GM13977 (cell line): ENCODE measurements at places on chromosomes 1 and 21.
A peak's percentile ranks its signal among the peaks of the same experiment; 100 is the strongest.

GRCh38 chr1:200233393-200233792 lies 176.4 kb downstream of the ZNF281 start:
- DNase-seq: no peak

GRCh38 chr1:63458750-63459149 lies 64.3 kb downstream of the ITGB3BP start:
- no peak for DNase-seq

GRCh38 chr1:245809361-245809760 lies 654.6 kb downstream of the KIF26B start:
- no peak for DNase-seq

DNA sequence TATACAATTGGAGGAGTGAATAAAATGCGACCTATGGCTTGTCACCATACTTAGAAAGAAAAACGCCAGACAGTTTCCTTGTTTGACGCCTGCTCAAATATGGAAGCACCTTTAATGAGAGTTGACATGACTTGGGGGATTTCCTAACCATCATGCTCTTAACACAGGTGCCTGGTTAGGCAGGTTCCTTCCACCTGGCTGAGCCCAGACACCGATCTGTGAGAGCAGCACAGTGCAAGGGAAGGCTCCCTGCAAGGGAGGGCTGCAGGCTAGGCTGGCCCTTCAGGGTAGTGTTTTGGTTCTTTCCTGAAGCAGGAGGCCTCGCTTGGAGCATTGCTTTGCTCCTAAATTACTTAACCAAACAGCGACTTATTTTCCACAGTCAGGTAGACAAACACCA lies 24.6 kb upstream of the KLHDC8A start:
- DNase-seq: no peak

GRCh38 chr1:145895471-145895870 lies 9.8 kb upstream of the ANKRD35 start:
- DNase-seq: no peak

- DNase-seq: peak; percentile 38
Measured at GRCh38 chr1:179141592-179142251, 59.9 kb downstream of the TOR3A start.

DNA sequence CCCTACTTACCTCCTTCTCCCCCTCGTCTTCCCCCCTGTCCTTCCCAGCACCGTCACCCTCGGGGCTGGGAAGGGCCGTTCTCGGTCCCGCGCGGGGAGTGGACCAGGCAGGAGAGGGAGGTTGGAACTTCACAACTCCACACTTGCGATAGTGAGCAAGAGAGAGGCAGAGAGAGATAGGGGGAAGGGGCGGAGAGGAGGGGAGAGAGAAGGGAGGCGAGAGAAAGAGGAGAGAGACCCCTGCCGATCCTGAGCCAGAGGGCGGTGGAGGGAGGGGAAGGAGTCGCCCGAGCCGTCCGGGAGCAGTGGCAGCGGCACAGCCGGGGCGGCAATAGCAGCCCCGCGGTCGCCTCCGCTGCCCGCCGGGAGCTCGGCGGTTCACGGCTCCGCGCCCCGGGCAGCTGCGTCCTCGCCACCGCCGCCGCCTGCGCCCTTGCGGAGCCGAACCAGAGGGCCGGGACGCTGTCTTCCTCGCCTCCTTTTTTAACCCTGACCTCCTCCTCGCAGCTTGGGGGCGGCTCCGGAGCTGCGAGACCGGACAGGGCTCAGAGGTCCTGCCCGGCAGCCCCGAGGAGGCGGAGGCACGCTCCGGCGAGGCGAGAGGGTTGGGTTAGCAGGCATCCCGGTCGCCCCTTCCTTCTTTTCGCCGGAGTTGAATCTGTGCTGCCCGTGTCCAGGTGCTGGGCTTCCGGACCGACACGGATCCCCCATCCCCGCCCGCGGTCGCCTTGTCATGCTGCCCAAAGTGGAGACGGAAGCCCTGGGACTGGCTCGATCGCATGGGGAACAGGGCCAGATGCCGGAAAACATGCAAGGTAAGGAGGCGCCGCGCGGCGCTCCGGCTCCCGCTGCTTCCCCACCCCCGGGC lies 11.7 kb downstream of the NR5A2 start:
- DNase-seq: peak; percentile 64

DNA sequence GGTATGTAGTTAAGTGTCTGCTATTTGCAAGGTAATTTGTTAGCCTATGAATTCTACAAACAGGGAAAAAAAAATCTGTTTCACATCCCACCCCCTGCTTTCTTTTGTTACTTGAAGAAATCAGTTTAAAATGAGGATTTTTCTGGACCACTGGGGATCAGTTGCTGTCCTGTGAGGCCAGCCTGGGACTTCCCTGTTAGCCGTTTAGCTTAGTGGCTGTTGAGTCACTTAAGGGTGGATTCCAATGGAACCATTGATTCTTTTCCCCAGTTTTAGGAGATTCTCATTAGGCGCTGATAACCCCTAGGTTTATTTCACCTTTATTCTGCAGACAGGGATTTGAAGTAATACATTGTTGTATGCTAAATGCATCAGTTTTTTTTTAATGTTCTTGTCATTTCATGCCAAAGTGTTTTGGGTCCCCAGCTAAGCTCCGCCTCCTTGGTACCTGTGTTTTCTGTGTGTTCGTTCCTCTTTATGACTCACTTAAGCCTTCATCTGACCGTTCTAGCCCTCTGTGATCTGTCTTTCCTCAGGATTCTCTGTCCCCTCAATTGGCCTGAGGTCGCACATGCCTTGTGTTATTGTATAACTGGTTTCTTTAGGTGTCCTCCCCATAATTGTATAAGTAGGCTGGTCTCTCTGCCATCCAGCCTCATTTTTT lies 59.3 kb downstream of the NOS1AP start:
- no peak for DNase-seq

DNA sequence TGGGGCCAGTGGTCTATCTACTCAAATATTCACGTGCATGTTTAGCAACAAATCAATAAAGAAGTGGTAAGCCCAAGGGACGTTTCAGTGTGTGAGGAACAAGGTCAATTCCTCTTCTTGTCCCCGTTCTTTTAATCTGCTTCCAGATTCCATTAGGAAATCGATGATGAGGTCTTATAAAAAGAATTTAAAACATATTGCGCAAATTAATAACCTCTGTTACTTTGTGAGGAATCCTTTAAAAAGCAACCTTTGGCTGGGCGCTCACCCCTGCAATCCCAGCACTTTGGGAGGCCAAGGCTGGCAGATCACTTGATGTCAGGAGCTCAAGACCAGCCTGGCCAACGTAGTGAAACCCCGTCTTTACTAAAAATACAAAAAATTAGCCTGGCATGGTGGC lies 113.0 kb upstream of the TMPRSS2 start:
- DNase-seq: no peak

GRCh38 chr1:32759997-32760623 lies 57.0 kb downstream of the YARS1 start:
- DNase-seq: peak; percentile 8

DNA sequence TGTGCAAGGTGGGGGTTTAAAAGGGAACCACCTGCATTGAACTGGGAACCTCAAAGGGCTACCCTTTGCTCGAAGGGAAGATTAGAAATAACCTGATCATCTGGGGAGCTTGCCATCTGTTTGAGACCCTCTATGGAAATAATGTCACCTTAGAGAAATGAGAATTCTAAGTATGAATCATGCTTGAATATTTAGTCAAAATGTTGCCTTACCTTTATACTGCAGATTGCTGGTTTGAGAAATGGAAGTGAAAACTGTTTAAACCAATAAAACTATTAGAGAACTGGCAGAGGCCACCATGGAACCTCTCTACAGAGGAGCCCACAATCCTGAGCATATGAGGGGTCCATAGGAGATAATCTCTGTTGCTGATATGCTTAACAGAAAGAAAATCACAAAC lies 131.2 kb upstream of the FAM78B start:
- DNase-seq: no peak

GRCh38 chr1:19113697-19114092 lies 96.4 kb downstream of the UBR4 start:
- peak; percentile 39 for DNase-seq

DNA sequence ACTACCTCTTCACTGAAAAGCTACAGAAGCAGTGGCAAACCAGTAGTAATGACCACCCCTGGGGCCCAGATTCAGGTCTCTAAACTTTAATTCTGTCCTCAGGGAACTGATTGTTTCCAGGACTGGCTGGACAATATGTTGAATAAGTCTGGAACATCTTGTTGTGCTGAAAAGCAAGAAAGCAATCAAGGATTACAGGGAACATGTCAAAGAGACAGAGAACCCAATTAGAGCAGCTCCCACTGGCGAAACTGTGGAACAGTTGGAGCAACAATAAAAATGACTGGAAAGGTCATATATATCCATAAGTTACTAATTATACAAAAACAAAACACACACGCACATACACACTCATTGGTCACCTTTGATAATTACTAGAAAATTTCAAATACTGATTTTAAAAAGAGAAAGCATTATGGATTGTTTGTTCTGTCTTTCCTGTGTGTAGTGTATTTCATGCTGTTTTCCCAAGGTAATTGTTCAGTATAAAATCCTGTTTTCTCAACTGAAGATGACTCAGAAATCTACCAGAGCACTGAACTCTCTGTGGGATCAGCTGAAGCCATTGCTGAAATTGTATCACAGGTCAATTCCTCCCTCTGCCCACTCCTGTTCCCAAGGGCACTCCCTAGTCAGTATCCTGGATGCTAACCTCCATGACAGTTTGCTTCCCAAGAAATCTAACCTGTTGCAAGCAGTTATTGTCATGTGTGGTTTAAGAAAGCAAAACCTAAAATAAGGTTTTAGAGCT lies 83.6 kb upstream of the RGS1 start:
- no peak for DNase-seq

GRCh38 chr1:101285922-101286570 lies 49.2 kb downstream of the S1PR1 start:
- no peak for DNase-seq

GRCh38 chr1:193701759-193702158 lies 515.3 kb upstream of the B3GALT2 start:
- DNase-seq: no peak
